ENCODE measurements at places on chromosomes 16 and 17.

DNA sequence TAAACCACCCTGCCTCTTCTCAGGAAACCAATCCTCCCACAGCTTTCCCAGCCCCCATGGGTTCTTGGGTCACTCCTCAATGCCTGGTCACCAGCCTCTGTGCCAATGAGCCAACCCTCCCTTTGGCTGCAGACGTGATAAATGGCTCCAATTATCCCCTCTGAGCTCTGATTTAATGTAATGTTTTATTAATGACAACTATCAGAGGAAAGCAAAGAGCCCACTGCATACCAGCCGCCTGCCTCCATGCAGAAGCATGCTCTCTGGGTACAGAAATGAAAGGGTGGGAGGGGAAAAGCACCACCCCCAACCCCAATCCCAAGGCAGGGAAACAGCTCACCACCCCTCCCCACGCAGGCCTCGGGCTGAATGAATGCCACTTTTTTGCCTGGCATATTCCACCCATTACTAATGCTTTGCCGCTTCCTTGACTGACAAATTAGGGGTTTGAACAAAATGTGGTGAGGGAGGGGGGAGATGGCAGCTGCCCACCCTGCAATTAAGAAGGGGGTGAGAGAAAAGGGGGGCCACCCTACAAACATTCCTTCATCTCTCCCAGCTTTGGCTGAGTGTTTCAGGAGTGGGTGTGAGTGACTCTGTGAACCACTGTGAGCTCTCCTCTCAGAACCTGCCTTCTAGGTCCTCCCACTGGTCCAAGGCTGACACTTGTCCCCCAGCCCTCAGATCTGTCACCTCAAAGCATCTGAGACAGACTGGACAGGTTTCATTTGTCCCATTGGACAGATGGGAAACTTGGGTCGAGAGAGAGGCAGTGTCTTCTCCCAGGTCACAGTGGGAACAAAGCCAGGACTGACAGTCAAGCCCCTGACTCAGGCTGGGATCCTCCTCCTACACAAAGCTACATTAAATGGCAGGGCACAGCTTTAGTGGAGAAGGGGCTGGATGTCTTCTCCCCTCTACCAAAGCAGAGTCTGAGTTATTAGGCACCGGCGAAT is 161.5 kb downstream of the TMEM132E start:
- no peak for DNase-seq

DNA sequence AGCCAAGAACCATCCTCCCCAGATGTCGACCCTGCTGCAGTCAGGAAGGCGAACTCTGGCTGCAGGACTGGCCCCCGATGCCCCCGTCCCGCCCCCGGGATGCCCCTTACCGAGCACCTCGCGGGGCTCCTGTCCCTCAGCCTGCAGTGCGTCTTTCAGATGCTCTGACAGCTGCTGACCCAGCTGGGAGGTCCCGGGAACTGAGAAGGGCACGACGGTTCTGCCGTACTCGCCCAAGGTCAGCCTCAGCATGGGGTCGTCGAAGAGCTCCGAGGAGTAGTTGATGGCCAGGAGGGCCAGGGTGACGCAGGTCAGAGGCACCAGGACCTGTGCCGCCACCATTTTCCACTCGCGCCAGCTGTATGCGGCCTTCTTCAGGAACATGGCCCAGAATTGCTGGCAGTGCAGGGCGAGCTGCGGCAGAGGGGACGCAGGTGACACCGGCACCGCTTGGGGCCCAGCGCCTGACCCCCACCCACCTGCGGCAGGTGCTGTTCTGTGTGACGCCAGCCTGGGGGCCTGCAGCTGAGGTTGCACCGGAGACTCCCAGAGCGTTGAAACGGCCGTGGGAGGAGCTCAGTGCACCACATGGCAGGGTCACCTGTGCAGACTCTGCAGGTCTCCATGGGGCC is 20.1 kb upstream of the RNPS1 start:
- no peak for DNase-seq

- DNase-seq: no peak
Observed at GRCh38 chr16:4498546-4499195, 22.5 kb downstream of the HMOX2 start.

DNA sequence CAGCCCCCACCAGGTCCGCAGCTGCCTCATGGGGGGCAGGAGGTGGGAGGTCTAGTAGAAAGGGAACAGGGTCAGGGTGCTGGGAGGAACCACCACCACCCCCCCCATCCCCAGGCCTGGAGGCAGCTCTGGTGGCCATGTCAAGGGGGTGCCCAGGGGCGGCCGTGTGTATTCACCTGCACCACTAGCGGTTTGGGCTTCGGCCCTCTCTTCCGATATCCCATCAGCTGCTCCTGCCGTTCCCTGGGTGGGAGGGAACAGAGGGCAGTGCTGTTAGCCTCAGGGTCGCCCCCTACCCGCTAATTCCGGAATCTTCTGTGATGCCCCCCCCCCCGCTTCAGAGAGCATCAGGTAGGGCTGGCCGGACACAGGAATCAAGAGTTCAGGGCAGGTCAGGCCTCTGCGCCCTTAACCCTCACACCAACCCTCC is 3.8 kb downstream of the CBX4 start:
- no peak for DNase-seq

GRCh38 chr17:980406-981291 is 1.1 kb upstream of the NXN start:
- peak; percentile 88 for DNase-seq
